ENCODE measurements at places on chromosomes 2 and 18.

DNA sequence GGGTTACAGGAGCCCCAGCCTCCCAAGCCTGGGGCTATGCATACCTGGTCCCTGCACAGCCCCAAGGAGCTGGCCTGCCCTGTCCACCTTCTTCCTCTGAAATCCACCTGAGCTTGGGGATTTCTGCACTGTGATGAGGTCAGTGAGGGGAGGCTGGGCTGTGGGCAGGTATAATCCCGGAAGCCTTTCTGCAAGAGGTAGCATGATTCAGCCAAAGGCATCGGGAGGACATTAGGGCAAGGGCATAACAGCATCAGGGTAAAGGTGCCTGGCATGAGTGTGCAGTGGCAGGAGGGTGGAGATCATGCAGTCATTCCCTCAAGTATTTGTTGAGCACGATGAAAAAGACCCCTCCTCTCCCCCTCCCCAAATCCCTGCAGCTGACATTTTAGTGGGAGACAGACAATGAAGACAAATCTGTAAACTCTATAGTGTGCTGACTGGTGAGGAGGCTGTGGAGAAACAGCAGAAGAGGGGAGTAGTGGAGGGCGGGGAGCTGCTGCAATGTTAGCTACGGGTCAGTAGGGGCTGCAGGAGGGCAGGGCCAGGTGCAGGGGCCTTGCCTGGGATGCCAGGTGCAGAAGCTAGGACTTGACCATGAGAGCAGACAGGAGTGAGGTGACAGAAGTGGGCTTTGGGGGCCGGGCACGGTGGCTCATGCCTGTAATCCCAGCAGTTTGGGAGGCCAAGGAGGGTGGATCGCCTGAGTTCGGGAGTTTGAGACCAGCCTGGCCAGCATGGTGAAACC is 18.7 kb downstream of the ZFP36L2 start:
- DNase-seq, result no peak

DNA sequence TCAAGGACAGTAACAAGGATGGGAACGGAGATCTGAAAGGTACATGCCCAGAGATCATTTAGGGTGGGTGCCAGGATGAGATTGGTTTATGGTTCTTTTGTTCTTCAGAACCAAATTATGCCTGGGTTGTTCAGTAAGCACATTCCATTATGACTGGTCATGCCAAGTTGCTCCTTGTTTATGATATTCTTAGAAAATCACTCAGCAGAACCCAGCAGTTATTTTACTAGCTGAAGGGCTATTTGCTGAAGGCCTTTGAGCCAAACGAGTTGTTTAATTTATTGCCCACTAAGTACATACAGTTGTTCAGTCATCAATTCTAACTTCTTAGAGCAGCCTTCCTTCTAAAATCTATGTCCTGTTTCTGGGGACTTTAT is 635 bp downstream of the SLC3A1 start:
- no peak for DNase-seq

DNA sequence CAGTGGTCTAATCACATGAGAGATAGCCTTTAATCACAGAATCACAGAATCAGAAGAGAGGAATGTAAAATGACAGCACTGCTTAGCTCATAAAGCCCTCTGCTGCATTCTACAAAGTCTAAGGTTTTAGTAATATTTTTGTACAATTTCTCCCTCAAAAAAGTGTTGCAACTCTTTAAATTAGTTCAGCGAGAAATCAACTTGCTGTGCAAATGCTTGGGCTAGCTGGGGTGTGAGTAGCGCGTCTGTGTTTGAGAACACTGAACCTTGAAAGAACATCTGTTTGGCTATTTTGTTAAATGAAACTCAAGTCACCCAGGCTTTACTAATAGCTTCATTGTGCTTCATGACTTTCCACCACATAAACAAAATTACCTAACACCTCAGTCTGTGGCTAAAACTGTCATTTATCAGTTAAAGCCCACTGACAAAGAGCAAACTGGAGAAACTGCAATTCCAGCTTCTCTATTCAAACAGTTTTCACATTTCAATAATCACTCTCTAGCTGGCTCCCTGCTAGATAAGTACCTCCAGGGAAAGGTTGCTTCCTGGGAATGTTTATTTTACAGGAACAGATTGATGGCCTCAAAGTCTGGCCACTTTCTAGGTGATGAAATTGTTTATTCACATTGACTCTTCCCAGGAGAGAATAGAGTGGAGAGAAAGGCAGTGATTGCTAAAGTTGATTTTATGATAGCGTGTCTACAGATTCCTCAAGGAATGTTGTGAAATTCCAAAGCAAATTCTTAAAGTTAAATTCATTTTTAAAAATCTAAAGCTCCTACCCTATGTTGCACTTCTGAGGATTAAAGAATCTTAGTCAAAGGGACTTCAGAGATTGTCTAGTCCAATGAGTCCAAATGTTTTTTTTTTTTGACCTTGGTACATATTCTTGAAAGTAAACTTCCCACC is 36.0 kb upstream of the STAT1 start:
- no peak for DNase-seq

- DNase-seq, result no peak
Measured at GRCh38 chr2:183105402-183106134, 18.7 kb upstream of the NUP35 start.

DNA sequence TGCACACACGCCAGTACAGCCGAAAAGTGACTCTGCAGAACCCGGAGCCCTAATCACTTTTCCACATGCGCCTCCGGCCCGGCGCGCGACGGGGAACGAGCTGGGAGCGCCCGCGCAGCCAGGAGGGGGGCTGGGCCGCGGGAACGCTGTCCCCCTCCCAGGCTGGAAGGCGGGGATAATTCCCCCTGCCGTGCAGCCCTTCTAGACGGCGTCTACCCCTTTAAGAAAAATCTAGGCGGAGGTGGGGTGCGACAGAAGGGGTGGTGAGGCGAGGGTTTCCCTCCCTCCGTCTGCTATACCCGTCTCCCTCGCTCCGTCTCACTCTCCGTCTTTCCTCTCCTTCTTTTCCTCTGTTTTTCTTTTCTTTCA is 2.4 kb downstream of the CYP26B1 start:
- no peak for DNase-seq

DNA sequence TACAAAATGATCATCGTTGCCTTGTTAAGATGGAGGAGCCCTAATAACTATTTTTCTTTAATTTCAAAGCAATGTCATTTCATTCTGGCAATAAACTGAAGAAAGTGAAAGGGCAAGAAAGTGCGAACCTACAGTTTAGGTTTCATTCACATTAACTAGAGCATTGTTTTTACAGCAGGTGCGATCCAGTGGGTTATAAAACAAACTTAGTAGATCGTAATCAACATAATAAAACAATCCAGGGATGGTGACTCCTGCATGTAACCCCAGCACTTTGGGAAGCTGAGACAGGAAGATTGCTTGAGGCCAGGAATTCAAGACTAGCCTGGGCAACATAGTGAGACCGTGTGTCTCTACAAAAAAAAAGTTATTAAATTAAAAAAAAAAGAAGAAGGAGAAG is 51.1 kb downstream of the AP1S3 start:
- no peak for DNase-seq

- no peak for DNase-seq
Measured at GRCh38 chr2:194301946-194302345, 1355.1 kb upstream of the SLC39A10 start.

DNA sequence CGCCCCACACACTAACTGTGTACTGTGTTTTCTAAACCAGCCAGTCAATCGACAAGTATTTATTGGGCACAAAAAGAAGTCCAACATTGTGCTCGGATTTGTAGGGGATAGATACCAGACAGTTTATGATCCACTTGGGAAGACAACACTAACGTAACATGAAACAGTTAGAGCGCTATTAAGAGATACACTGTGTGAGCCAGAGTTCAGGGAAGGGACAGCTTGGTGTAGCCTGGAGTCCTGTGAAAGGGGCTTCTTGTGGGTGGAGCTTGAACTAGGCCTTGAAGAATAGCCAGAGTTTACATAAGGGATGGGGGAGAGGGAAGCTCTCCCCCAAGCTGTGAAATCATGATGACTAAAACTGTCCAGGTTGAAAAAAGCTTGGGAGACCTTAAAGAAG is 176.4 kb upstream of the TCF4 start:
- DNase-seq, result no peak

GRCh38 chr18:68766433-68766832 is 31.4 kb upstream of the CCDC102B start:
- no peak for DNase-seq

GRCh38 chr18:69123421-69123820 is 277.3 kb upstream of the DOK6 start:
- DNase-seq, result no peak

DNA sequence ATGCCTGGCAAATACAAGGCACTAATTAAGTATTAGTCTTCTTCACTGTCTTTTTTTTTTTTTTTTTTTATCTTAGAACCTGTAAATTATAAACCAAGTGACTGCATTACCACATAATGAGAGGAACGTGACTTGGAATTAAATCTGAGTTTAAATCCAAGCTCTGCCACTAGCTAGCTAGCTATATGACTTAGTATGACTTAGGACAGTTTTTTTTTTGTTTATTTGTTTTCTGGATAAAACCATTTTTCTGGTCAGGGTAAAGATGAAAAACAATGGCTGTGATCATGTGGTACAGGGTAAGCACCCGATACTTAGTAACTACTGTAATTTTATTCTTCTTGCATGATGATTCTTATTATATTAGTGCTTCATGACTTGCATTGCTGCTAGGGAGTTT is 191.8 kb upstream of the LRRTM1 start:
- DNase-seq, result no peak

- no peak for DNase-seq
Measured at GRCh38 chr2:51258301-51258700, 226.4 kb upstream of the NRXN1 start.

DNA sequence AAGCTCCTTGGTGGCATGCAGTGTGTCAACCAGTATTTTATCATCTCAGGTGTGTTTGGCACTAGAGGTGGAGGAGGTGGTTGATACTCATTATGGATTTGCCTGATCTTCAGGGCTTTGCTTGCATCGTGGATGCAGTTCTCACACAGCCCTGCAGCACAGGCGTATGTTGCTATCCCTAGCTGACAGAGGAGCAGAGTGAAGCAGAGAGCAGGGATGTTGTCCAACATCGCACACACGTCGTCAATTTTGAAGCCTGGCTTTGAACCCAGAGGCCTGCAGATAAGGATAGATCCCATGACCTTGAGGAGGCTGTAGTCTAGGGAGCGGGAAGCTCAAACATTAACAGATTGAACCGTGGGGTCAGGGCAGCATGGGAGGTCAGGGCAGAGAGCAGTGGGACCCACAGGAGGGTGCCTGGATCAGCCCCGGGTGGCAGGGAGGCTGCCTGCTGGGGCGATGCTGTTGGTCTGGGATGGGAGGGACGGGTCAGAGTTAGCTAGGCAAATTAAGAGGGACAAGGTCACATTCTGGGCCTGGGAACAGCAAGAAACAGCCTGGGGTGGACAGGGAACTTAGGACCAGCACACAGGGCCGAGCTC is 4.2 kb downstream of the RNF144A start:
- no peak for DNase-seq

- DNase-seq, result no peak
Measured at GRCh38 chr2:64795024-64795592, 141.4 kb upstream of the SERTAD2 start.

- no peak for DNase-seq
Measured at GRCh38 chr2:29074411-29074810, at the start of gene PCARE. Gene PCARE (minus strand): TSS chr2:29074523. CDS start chr2:29074261, 262 bp downstream.

- DNase-seq, result no peak
Measured at GRCh38 chr2:137658433-137658832, 305.8 kb upstream of the HNMT start.

- DNase-seq, result no peak
Measured at GRCh38 chr2:36427790-36428243, 72.2 kb downstream of the CRIM1 start.

DNA sequence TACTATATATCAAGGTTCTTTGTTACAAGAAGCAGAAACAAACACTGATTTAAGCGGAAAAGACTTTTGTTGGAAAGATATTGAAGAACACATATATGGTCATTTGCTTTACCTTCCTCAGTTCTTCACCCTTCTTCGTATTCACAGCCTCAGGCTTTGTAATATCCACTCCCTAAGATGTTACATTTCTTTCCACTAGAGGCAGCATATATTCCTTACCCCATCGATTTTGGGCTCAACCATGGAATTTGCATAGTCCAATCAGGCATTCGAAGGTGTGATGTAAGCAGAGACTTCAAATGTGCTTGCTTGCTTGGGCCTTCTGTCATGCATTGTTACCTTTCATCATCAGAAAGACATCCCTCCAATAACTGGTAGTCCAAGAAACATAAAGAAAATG is 287.4 kb downstream of the PID1 start:
- no peak for DNase-seq

GRCh38 chr2:164913640-164914350 is 41.5 kb downstream of the SLC38A11 start:
- no peak for DNase-seq

GRCh38 chr2:219087361-219087760 is 26.6 kb upstream of the IHH start:
- DNase-seq, result no peak

GRCh38 chr2:166661391-166661790 is 167.3 kb upstream of the SCN7A start:
- DNase-seq, result no peak

GRCh38 chr18:13392899-13393298 is 174.3 kb downstream of the LDLRAD4 start:
- no peak for DNase-seq

DNA sequence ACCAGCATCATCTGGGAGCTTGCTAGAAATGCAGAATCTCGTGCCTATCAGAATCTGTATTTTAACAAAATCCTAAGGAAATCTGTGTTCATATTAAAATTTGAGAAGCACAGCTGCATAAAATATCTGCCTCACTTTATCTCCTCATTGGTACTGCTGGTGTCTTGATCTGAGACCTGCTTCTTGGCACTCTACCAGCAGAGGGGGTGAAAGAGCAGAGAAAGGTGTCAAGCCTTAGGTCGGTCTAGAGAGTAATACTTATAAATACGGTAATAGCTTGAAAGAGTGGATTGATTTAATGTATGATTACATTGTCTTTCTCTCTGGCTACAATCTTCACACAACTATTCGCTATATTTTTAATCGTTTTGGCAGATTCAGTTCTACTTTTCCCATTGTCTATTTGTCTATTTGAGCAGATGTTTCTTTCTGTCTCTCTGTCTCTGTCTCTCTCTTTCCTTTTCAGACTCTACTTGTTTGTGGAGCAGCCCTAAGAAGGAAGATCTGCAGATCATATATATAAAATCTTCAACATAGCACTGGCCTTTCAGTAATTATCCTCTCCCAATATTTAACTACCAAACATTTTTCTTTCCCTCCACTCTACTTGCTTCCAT is 1.7 kb upstream of the GCG start:
- peak; percentile 9 for DNase-seq

GRCh38 chr2:37472959-37473358 is 128.5 kb downstream of the QPCT start:
- no peak for DNase-seq

- no peak for DNase-seq
Measured at GRCh38 chr2:20758997-20759396, 63.9 kb downstream of the LDAH start.

DNA sequence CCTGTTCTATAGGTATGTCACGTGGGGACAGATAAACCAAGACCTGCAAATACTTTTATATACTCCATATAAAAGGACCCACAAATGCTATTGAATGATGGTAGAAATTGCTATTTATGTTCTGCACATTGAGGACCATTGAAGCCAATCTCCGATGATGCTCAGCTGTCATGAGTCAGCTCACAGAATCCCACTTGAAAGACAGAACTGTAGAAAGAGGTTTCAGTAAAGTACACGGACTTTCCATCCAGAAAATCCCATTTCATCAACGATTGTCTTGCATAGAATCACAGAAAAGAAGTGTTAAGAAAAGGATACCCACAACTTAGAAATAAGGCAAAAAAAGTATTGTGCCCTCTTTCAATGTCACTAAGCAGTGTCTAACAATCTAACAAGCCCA is 169.0 kb upstream of the COPS8 start:
- DNase-seq, result no peak
